ENCODE measurements at places on chromosomes 1 and 21. TPM values are rescaled to one million over a fixed set of nuclear protein-coding genes. Genes with fewer than 3 reads are reported as not detected.

The NR1I3 gene
- total RNA-seq = not detected

The OR2T8 gene
- not detected for total RNA-seq

The PPCS gene
- total RNA-seq = 52.8 TPM

The CTSS gene
- total RNA-seq = 533 TPM

DNA sequence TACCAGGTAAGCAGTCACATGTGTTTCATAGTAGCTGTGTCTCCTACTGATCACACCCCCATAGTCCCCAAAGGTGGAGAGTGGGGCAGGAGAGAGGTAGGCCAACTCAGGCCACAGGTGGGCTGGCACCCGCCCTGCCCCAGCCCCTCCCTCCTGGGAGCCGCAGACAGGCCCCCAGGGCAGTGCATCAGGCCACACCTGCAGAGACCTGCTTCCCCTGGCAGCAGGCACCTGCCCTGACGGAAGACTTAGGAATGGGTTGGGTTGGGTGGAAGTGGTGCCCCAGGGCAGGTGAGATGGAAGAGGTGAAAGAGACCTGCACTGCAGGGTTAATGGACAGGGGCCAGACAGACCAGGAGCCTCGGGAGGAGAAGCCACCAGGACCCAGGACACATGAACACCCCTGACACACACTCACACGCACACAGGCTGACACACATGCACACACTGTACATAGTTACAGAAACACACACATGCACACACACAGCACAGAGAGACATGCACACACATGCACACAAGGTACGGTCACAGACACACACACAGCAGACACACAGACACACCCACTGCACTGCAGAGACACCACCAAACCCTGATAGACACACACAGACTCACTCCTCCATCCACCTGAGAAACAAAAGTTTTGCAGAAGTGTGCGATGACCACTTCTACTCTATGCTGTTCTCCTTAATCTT lies 1.7 kb upstream of the COL18A1 start:
- DNase-seq = no peak

DNA sequence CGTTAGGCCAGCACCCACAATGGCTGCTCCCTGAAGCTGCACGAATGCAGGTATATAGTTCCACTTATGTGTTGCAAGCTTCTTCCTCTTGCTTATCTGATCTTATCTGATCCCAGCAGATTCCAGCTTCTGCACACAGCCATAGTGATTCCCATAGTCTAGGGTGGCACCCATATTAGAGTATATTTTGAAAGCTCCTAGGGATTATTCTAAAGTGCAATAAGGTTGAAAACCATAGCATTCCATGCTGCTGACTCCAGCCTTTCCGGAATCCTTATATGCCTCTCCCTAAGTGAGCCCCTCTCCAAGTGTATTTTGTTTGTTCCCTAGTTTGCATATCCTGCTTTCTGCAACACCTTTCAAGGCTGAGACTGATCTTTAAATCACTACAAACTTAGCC lies 432.0 kb downstream of the SETD4 start:
- no peak for DNase-seq

GRCh38 chr1:53362851-53363642 lies 35.2 kb upstream of the LRP8 start:
- DNase-seq = peak; percentile 41

- no peak for DNase-seq
Observed at GRCh38 chr1:20787840-20788795, 1.0 kb upstream of the HP1BP3 start.

DNA sequence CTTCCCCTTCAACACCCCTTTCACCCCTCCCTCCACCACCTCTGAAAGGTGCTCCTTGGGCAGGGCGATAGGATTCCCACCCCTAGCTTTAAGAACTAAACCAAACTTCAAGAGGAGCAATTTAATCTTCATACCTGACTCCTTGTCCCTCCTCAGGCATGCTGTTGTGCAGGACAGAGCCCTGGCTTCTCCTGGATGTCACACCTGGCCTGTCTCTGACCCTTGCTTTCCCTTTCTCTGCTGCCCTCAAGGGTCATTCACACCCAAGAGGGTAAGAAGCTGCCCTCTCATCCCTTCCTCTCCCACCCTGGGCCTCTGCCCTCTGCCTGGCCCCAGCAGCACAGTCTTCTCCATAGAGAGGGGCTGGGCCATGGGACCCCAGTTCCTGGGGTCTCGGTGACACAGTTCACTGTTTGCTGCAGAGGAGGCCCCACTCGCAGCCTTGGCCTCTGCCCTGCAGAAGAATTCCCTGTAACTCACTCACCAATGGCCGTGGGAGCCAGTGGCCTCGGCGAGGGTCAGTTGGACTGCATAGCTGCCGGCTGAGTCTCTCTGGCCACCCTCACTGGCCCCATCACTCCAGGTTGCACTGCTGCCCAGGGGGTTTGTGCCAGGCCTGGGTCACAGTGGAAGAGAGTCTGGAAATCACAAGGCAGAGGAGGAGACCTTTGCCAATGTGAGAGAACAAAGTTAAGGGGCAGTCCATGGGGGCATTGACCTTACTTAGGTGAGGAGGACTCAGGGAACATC lies 28.4 kb upstream of the LHX4 start:
- DNase-seq = no peak

- no peak for DNase-seq
Observed at GRCh38 chr1:98099501-98099900, 178.7 kb upstream of the DPYD start.
